Stimulated activated CD8-positive, alpha-beta memory T cell treated with anti-CD3 and anti-CD28 coated beads, Interleukin-12 subunit alpha, Interleukin-12 subunit beta, amount 100 ng/mL, for 1 hour (primary cell): ENCODE measurements at places on chromosomes 6 and 20.
A peak's percentile ranks its signal among the peaks of the same experiment; 100 is the strongest.

DNA sequence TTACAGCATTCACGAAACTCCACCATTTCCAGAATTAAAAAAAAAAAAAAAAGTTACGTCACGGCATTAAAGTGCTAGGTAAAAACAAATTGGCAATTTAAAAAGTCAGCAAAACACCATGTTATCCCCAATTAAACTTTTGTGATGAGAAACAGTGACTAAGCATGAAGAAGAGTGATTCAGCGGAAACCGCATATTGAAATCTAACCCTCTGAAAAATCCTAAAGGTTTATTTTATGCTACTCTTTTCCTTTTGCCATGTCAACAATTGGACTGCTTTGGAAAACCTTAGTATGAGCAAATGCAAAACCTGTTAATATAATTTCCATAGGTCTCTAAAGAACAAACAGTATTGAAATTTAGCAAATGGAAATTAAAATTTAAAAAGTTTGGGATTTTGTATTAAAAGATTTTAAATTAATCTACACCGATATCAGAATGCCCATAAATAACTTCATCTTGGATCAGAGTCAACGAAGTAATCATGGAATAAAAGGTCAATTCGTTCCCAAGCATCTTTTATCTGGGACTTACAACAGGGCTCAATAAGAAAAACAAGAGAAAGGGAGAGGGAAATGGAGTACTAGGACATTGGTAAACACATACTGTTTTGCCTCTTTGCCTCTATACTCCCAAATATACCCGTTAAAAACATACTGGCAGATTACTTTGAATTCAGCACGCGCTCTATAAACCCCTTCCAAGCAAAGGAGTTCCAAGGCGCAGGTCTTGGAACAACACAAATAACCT lies 1.1 kb downstream of the FBXO30 start:
- DNase-seq, result no peak

- DNase-seq, result no peak
These were observed 114.3 kb downstream of the DST start for GRCh38 chr6:56528412-56528841.

GRCh38 chr6:89051676-89052075 lies 28.9 kb upstream of the PNRC1 start:
- no peak for DNase-seq

GRCh38 chr6:111841822-111842221 lies 31.4 kb downstream of the FYN start:
- no peak for DNase-seq

DNA sequence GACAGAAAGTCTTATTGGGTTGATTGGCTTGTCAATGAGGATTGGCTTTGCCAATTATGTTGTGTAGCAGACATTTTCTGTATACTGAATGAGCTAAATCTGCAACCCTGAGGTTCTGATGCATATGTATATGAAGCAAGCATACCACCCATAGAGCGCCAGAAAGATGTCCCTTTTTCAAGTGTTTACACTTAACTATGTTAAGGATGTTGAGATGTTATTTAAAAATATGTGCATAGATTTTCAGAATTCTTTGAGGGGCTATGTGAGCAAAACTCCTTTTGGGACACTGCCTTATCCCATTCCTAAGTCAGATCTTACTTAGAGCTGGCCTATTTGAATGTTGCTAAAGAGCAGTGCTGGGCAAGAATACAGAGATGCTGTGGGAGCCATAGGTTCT lies 1.9 kb downstream of the AIG1 start:
- DNase-seq, result no peak

- no peak for DNase-seq
These were observed 7.5 kb downstream of the FOXS1 start for GRCh38 chr20:31837896-31838397.

GRCh38 chr6:8131265-8131897 lies 29.0 kb upstream of the EEF1E1 start:
- DNase-seq, result no peak

- no peak for DNase-seq
These were observed 436.0 kb downstream of the PLCB1 start for GRCh38 chr20:8568075-8568474.

DNA sequence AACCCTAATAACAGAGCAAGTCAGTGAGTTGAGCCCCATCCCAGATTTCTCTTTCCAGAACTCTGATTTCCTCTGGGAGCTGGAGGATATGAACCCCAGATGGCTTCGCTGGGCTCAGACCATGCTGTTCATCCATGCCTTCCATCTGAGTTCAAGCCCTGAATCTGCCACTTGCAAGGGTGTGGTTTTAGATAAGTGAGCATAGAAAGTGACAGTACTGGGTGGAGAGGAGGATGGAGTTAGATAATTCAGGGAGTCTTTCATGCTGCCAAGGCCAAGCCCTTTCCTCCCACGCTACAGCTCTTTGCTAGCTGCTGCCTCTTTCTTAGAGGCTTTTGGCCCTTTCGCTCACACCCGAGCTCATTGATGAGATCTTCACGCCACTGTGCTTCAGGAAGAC lies 57.2 kb upstream of the MAFB start:
- DNase-seq, result no peak

GRCh38 chr6:92377137-92377536 lies 1042.2 kb downstream of the EPHA7 start:
- no peak for DNase-seq

DNA sequence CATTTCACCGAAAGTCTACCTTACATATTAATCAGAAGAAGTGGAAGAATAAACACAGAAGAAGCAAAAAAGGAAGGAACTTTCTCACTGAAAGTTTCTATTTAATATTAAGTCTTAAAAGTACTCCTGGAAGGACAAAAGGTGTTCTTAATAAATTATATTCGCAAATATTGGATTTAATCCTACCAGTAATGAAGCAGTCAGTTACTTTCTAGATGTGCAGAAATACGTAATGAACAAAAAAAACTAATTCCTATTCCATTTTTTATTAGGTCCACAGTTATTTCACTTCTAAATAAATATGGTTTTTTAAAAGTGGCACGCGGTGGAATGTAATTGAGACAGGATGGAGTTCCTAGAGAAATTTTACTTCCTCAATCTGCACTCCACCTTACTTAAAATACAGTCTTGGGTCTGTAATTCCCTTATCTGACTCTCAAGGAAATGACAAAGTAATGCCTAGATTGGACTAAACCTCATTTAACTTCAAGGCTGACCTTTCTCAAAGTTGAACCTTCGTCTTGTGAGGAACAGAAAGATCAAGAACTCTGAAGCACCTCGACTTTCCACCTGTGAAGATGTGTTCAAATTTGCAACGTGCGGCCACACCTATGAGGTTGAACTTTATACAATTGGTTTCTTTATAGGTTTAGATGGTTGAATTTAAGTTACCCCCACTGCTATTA lies 1.1 kb upstream of the TRAM2 start:
- DNase-seq, result no peak

- no peak for DNase-seq
These were observed 223.1 kb upstream of the MYLIP start for GRCh38 chr6:15905488-15906419.

DNA sequence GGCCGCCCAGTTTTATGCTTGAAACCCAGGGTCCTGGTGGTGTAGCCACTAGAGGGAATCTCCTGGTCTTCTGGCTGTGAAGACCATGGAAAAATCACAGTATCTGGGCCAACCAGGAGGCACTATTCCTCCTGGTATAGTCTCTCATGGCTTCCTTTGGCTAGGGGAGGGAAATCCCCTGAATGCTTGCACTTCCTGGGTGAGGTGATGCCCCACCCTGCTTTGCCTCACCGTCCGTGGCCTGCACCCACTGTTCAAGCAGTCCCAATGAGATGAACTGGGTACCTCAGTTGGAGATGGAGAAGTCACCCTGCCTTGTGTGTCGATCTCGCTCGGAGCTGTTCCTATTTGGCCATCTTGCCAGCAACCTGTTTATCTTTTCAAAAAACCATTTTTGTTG lies 10.1 kb upstream of the ZNF337 start:
- DNase-seq, result no peak

DNA sequence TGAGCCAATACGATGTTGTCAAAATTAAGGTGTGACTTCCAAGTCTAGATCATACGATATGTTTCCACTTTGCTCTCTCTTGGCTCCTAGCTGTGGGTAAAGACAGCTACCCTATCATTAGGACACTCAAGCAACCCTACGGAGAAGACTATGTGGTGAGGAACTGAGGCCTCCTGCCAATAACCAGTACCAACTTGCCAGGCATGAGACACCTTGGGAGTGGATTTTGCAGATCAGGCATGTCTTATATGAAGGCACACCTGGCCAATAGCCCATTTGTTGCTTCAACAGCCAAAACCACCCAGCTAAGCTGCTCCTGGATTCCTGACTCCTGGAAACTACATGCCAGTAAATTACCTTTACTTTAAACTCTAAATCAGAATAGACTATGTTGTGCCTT lies 863.4 kb downstream of the DHX35 start:
- no peak for DNase-seq

- DNase-seq, result peak; percentile 18
These were observed 5.5 kb upstream of the NTSR1 start for GRCh38 chr20:62702895-62703852.

GRCh38 chr6:134361011-134361410 lies 43.1 kb upstream of the SGK1 start:
- no peak for DNase-seq

DNA sequence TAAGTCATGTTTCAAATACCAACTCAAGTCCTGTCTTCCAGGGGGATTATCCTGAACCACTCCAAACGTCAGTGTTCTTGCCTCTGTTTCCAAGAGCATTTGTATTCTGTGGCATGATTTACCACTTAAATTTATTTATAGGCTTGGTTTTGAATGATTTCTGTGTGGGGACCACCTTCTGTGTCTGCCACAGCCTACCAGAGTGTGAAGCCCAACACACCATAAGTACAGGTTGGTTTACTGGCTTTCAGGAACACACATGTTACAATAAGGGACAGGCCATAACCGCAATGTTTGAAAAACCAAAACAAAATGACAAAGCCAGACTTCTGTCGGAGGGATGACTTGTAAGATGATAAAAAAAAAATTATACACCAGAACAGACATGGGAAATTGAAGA lies 56.5 kb upstream of the MAP3K7 start:
- DNase-seq, result no peak

DNA sequence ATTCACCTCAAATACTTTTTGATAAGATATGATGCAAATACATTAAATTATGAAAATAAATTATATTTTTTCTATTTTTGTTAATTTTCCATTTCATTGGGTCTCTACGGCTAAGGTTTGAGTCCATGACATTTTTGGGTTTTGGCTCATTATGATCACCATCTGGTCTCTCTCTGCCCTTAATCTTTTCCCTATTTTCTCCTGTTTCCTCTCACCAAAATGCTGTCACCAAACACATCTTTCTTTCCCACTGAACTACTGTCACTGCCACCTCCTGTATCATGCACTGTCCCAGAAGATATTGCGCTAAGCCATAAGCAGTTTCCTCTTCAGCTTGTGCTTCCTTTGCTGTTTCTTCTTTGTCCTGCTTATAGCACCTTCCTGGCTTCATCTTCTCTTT lies 42.0 kb upstream of the OGFRL1 start:
- no peak for DNase-seq

DNA sequence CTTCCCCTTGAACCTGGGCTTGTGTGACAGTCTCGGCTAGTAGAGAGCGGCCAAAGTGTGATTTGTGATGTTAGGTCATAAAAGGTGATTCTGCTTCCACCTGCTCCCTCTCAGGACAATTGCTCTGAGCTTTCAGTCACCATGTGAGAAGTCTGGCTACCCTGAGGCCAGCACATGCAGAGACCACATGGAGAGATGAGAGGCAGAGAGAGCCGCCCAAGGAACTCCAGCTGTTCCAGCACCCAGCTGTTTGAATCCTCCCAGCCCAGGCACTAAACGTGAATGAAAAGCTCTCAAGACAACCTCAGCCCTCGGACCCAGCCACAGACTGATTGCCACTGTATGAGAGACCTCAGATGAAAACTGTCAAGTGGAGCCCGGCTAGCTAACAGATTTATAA lies 143.4 kb upstream of the EEF1E1 start:
- no peak for DNase-seq

DNA sequence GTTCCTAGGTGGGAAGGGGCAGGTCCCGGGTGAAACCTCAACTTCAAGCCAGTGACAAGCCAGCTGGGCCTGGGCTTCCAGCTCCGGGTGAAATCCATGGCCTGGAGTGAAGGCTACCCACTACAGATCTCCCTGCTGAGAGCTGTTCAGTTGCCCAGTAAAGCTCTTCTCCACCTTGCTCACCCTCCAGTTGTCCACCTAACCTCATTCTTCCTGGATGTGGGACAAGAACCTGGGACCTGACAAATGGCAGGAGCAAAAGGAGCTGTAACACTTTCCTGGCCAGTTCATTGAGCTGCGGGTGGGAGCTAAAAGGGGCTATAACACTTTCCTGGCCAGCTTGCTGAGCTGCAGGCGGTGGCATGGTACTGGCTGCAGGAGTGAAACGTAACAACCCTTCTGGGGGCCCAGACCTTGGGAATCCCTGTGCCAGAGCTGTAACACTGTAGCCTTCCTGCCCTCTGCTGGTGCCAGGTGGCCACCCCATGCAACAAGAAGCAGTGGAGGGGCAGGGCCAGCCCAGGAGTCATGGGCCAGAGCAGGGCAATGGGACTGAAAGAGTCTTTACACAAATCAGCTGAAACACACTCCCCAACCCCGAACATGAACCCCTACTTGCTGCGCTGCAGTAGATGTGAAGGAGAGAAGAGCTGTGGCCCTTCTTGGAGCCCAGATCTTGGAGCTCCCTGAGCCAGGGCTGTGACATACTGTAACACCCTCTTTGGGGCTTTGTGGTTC lies 3.6 kb upstream of the HINT3 start:
- DNase-seq, result no peak

GRCh38 chr6:33430991-33431879 lies 11.4 kb downstream of the SYNGAP1 start:
- DNase-seq, result peak; percentile 72

DNA sequence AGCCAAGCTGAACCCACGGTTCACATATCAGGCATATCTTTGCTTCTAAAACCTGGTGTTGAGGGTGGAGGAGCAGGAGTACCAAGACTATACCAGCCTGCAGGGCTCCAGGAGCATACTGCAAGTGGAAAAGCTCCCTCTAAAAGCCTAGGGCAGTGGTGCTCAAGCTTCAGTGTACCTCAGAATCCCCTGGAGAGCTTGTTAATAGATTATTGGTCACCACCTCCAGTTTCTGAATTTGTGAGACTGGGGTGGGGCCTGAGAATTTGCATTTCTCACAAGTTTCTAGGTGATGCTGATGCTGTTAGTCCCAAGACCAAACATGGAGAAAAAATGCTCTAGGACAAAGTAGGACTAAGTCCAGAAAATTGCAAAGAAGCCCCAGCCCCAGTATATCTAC lies 65.4 kb downstream of the FILIP1 start:
- DNase-seq, result no peak

DNA sequence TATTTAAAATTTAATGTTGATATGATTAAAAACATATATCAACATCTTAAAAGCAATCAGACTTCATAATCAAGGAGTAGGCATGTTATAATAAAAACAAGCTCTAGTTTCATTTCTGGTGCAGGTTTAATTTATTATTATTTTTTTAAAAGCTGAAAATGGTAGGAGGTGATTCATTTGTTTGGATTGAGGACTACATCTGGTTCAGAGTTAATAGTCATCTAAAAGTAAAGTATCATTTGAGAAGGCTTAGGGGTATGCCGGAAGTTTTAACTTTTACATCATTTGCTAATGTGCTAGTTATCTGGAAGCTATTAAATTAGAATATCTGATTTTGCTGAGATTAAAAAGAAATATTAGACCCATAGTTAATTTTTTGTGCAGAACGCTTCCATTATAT lies 169.5 kb upstream of the LAMA2 start:
- no peak for DNase-seq

GRCh38 chr6:122755901-122756300 lies 23.6 kb upstream of the FABP7 start:
- no peak for DNase-seq

GRCh38 chr6:106155219-106155830 lies 69.2 kb downstream of the PRDM1 start:
- no peak for DNase-seq

GRCh38 chr6:128302942-128303341 lies 217.5 kb downstream of the PTPRK start:
- DNase-seq, result no peak
